ENCODE measurements at places on chromosomes 5 and 9. TPM values are rescaled to one million over a fixed set of nuclear protein-coding genes. Genes with fewer than 3 reads are reported as not detected.

The PCDHA1 gene
- not detected for total RNA-seq

The LSM11 gene
- total RNA-seq = 6.3 TPM

The NPR3 gene
- 0.89 TPM for total RNA-seq

The SLC2A8 gene
- total RNA-seq = 50.7 TPM

The RNF183 gene
- 0.44 TPM for total RNA-seq

The LCN2 gene
- total RNA-seq = not detected

The ANKRD31 gene
- total RNA-seq = 0.55 TPM

The NOXA1 gene
- 15.3 TPM for total RNA-seq

The TMEM174 gene
- total RNA-seq = not detected

The NR5A1 gene
- 0.49 TPM for total RNA-seq

The HK3 gene
- total RNA-seq = not detected

The FCN2 gene
- total RNA-seq = not detected

The GABRB2 gene
- 3.5 TPM for total RNA-seq

The C9orf50 gene
- total RNA-seq = 0.27 TPM

The TNFSF15 gene
- 2.1 TPM for total RNA-seq

The RORB gene
- not detected for total RNA-seq

The OR1J2 gene
- total RNA-seq = not detected

The CNTNAP3B gene
- total RNA-seq = 7.4 TPM

The PALM2AKAP2 gene
- 0.74 TPM for total RNA-seq

The MARCOL gene
- total RNA-seq = not detected

The IFNA21 gene
- not detected for total RNA-seq

The UIMC1 gene
- total RNA-seq = 47.6 TPM

The IL7R gene
- total RNA-seq = not detected

The NSA2 gene
- total RNA-seq = 74.8 TPM

All from progenitor cell of endocrine pancreas (in vitro differentiated cells).